Myocyte (in vitro differentiated cells): ENCODE measurements at places on chromosomes 7 and 10. TPM values are rescaled to one million over a fixed set of nuclear protein-coding genes. Genes with fewer than 3 reads are reported as not detected.
A peak's percentile ranks its signal among the peaks of the same experiment; 100 is the strongest.

- no peak for DNase-seq
Measured at GRCh38 chr7:149214020-149214720, 18.8 kb downstream of the ZNF282 start.

The BMI1 gene
- total RNA-seq, result 63.3 and 65.6 TPM in 2 replicates

GRCh38 chr10:16867556-16867955 lies 50.3 kb upstream of the RSU1 start:
- DNase-seq, result peak; percentile 43

DNA sequence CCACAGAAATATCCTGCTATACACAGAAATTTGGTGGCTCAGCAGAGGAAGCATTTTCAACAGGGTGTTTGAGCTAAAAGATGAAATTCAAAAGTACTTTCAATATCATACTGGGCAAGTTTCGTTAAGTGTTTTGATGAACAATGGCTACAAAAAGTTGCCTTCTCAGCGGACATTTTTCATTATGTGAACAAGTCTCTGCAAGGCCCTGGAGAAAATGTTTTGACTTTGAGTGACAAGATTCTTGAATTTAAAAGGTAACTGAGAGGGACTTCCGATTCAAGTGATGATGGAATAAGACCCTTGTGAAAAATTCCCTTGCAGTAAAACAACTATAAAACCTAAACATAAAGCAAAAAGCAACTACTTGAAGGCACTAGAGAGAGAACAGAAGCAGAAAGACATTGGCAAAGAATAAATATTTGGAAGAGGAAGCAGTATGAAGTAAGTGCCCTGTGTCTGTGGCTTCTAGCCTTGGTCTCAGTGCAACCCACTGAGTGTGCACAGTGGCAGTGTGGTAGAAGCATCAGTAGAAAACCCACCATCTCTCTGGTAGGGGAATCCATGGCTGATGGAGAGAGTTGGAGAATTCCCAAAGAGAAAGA lies 62.5 kb upstream of the NAMPT start:
- DNase-seq, result no peak

- peak; percentile 55 for DNase-seq
Measured at GRCh38 chr10:49106451-49106850, 8.9 kb downstream of the VSTM4 start.

DNA sequence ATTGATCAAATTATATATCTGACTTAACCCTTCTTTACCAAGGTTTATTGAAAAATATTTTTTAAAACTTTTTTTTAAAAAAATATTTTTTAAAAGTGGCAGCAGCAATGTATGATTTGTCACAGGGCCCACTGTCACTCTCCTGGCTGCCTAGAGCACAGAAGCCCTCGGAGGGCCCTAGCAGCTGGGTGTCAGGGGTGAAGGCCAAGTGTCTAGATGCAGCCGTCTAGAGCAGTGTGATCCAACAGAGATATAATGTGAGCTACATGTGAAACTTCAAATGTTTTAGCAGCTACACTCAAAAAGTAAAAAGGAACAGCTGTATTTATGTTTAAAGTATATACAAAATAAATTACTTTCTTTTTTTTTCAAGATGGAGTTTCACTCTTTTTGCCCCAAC lies 112.7 kb downstream of the ARHGAP22 start:
- DNase-seq, result no peak

DNA sequence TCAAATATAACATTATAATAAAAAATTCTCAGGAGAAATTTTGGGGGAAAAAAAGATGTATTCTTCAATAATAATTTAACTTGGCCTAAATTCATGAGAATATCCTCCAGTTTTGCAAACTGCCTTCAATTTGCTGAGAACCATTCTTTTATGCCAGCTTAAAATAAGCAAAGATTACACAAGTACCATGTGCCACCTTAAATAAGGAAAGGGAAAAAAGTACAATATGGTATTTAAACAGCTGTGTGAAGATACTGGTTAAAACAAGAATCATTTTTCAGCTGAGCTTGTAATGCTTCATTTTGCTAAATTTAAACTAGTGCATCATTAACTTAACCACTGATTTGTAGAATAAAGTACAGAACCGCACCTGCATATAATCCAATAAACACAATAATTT lies 217.8 kb downstream of the LRRN3 start:
- peak; percentile 26 for DNase-seq

DNA sequence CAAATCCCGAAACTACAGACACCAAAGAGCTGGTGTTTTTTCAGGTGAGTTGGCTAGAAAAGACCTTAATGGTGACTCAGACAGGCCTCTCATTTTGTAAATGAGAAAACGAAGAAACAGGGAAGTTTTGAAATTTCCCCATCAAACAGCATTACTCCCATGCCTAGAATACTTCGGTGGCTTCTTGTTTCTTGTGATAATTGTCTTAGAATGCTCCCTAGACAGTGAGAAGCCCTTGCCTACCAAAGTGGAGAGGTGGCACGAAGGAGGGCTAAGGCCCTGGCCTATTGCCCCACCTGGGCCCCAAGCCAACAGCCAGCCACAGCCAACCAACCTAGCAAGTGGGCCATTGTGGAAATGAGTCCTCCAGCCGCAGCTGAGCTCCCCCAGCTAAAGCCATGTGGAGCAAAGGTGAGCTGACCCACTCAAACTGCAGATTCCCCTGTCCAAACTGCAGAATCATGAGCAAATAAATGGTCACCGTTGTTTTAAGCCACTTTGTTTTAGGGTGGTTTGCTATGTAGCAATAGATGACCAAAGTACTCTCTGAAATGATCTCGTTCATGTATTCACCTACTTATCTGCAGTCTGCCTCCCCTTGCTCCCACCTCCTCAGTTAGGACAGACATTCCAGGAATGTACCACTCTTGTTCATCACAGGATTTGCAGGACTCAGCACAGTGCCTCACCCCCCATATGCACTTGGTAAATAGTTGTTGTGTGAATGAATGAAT lies 97.7 kb upstream of the FGFR2 start:
- no peak for DNase-seq

DNA sequence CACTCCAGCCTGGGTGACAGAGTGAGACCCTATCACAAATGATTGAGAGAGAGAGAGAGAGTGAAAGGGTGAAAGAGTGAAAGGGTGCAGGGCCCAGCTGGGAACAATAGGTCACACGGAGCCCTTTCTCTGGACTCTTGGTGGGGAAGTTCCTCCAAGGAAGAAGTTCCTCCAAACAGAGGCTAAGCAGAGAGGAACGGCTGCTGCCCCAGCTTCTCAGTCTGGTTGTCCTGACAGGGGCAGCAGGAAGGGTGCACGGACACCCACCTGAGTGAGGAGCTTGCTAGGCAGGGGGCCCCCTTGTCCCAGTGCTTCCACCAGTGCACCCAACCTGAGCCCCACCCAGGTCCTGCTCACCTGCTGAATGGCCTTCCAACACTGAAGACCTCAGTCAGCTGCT lies 38.8 kb upstream of the MYL10 start:
- no peak for DNase-seq

GRCh38 chr7:107147464-107148393 lies 21.1 kb upstream of the HBP1 start:
- DNase-seq, result peak; percentile 58

GRCh38 chr7:28135760-28136159 lies 44.8 kb downstream of the JAZF1 start:
- no peak for DNase-seq
